ENCODE measurements at places on chromosomes 1 and 21. TPM values are rescaled to one million over a fixed set of nuclear protein-coding genes. Genes with fewer than 3 reads are reported as not detected.

The HOOK1 gene
- not detected for total RNA-seq

DNA sequence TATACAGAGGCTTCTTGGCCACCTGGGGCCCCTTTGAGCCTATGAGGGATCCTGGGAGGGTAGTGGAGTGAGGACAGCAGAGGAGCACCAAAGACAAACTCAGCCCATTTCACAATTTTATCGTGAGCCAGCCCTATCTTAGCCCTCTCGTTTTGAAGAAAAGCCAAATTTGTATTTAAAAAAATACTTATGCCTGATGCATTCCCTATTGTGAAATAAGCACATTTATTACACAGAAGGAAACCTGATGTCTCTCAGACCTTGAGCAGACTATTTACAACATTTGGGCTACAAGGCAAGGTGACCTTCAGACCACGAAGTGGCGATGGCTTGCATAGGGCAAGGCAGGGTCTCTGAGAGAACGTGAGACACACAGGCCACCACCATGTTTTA lies 41.3 kb upstream of the H6PD start:
- DNase-seq = no peak

GRCh38 chr1:92443893-92444292 lies 42.8 kb downstream of the GFI1 start:
- no peak for DNase-seq

GRCh38 chr1:118346936-118347335 lies 161.9 kb upstream of the SPAG17 start:
- no peak for DNase-seq

DNA sequence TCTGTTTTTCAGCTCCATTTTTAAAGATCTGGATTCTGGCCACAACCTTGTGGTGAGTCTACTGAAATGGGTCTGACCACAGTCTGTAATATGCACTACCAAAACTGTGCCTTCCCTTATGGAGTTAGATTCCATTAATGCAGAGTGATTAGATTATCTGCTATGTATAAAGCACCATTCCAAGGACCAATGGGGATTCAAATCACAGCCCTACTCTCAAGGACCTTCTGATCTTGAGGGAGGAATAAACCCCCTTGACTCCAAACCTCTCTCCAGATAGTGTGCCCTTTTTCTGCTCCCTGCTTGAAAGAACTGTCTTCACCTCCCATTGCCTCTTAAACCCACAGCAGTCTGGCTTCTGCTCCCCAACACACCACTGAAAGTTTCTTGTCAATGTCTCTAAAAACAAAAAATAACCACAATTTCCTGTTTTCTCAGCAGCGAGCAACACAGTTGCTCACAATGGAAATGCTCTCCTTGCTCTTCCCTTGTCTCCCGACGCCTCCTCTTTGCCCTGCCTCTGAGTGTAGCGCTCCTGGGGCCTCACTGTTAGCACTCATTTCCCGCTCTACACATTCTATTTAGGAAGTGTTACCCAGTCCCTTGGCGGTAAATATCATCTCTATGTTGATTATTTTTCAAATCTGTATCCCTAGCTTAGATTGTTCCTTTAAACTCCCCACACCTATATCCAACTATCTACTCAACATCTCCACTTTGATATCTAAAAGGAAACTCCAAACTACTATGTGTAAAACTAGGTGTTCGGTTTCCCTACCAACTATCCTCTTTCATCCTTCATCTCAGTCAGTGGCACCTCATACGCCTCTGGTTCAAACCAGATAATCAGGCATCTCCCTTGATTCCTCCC lies 13.6 kb downstream of the PCNX2 start:
- no peak for DNase-seq

Measured in ascending aorta (tissue), 2 donors.